Stimulated activated CD4-positive, alpha-beta T cell treated with anti-CD3 and anti-CD28 coated beads, Interleukin-1b, Interleukin-23, amount 100 ng/mL, for 48 hours (primary cell): ENCODE measurements at places on chromosomes 4 and X.

GRCh38 chr4:185950891-185951290 is 118.1 kb upstream of the TLR3 start:
- no peak for DNase-seq

DNA sequence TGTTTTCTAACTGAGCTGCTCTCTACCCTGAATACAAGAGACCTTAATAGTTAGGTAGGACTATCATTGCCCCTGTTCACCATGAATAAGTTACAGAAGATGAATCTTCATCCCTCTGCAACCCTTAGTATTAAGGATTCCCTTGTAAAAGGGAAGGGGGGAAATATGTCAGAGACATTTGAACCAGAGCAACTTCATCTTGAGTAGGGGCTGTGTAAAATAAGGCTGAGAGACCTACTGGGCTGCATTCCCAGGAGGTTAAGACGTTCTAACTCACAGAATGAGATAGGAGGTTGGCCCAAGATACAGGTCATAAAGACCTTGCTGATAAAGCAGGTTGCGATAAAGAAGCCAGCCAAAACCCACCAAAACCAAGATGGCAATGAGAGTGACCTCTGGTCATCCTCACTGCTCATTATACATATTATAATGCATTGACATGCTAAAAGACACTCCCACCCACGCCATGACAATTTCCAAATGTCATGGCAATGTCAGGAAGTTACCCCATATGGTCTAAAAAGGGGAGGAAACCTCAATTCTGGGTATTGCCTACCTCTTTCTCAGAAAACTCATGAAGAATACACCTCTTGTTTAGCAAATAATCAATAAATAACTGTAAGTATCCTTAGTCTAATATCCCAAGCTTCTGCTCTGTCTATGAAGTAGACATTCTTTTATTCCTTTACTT is 19.5 kb upstream of the TMPRSS11B start:
- no peak for DNase-seq

DNA sequence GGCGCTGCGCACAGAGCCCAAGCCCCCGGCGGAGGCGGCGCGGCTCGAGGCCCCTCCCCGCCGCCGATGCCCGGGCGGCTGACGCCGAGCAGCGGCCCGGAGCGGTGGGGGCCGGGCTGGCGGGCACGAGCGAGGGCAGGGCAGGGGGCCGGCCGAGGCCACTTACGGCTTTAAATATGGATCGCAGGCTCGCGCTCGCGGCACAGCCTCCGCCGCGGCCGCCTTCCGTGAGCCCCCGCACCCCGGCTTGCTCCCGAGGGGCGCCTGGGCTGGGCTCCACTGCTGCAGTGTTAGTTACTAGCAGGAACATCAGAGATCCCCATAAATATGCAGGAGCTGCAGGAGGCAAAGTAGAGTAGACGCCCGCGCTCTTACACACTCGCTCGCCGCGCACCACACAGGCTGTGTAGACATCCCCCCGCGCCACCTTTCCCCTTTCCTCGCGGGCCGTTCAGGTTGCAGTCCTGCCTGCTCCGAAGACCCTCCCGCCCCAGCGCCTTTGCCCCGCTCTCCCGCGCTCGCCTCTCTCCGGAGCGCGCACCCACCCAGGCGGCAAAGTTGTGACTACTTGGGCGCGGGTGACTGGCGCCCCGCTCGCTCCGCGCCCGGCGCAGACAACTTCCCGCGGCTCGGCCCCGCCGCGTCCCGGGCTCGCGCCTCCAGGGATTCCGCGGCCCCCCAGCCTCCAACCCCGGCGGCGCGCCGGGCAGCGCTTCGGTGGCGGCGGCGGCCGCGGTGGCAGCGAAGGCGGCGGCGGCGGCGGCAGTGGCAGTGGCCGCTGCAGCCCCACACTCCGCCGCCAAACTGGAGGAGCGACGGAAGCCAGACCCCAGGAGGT is 152.0 kb upstream of the SLC4A4 start:
- peak; percentile 5 for DNase-seq

- no peak for DNase-seq
These were observed 86.8 kb downstream of the CAMK2D start for GRCh38 chr4:113674733-113675132.

- no peak for DNase-seq
These were observed 3.1 kb downstream of the TET2 start for GRCh38 chr4:105149771-105150170.
